ENCODE measurements at places on chromosomes 11 and 22. TPM values are rescaled to one million over a fixed set of nuclear protein-coding genes. Genes with fewer than 3 reads are reported as not detected.

Gene FOLR2
- total RNA-seq: 24.0 TPM

DNA sequence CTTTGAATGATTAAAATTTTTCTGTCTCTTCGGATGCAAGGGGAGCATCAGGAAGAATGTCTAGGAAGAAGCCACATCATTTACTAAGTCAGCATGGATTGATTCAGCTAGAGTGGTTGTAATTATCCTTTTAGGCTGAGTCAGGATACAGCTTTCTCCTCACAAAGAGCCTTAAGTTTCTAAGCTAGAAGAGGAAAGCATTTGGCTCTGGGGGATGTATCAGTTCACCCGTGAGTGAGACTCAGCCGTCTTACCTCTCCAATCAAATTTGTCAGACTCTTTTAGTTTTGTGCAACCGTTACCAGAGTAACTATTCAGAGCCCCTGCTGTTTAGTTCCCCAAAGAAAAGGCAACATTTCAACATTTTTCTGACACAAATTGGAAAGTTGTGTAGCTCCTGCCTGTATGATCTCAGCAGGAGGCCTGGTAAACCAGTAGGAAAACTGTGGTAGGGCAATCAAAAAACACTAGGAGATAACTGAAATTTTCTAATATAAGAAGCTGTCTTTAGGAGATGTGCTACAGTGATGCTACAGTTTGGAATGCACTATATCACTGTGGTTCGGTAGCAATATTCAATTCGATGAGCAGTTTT is 432.4 kb upstream of the LUZP2 start:
- DNase-seq: no peak

Gene CASP1
- total RNA-seq: 22.7 TPM

DNA sequence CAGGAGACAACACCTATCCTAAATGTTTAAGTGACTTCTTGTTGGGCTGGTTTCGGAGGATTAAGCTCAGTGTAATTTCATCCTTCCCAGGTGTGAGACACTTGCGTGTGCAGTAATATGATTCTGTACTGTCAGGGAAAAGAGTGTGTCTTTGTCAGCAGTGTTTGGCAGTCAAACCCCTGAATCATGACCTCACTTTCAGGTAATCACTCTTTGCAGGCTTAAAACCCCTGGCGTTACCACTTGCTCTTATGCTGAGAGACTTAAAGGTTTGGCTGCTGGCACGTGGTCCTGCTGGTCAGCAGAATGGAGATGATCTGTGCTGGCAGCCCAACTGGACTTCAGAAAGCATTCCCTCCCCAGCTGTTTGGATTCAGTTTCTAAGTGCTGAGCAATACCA is 56.1 kb downstream of the APIP start:
- no peak for DNase-seq
